ENCODE measurements at places on chromosomes 13 and 19.

- DNase-seq: no peak
Measured at GRCh38 chr13:112572366-112572765, 15.6 kb downstream of the TUBGCP3 start.

GRCh38 chr19:32219881-32220472 is 125.4 kb upstream of the ZNF507 start:
- DNase-seq: no peak

- peak; percentile 99 for DNase-seq
Measured at GRCh38 chr19:55005684-55006488, 32.2 kb downstream of the GP6 start.

DNA sequence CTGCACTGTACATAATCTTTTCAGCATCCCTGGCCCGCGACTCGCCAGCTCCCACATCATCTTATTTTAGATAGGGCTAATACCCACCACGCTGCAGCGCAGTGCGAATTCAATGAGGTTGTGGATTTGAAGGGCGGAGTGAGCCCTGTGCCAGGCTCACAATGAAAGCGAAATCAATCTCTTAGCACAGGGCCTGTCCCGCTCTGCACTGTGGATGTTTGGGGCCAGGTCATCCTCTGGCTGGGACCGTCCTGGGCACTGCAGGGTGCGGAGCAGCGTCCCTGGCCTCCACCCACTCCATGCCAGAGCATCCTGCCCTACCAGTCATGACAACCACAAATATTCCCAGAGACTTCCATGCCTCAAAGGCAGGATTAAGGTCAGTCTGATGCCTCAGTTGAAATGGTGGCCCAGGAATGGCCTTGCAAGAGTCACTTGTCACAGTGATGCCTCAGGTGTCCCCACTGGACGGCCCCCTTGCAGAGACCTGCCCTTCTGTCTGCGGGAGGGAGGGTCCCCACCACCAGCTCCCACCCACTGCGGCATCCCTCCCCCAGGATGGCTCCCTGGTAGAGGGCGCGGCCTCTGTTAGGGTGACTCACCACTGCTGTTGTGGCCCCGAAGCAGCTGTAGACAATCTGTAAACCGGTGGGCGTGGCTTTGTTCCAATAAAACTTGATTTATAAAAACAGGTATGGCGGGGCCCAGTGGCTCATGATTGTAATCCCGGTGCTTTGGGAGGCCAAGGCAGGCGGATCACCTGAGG is 5.6 kb downstream of the UHRF1 start:
- no peak for DNase-seq

DNA sequence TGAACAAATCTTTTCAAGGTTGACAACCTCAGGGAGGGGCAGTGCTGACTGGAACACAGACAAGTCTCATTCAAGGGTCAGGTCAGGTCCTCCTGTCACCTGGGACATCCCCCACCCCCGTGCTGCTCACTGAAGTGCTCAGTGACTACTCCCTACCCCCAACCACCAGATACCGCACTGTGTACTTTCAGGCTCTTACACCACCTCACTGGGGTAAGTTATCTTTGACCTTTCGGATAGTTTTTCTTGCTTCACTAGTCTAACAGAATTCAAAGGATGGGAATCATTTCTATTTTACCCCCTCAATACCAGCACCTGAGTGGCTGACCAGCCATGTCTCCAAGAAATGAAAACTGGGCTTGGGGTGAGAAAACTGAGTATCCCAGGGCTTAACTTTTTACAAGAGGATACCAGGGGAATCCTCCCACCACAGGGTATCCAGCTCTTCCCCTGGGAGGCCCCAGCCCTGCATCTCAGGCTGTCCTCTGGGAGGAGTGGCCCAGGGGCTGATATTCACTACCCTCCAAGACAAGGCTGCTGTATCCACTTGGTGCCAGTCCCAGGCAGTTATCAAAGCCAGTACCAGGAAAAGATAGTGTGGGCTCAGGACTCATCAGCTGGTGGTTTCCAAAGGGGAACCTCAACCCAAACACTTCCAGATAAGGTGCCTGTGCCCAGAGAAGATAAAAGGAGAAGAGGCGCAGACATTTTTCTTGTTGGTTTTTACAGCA is 2.1 kb downstream of the ZNF563 start:
- DNase-seq: no peak

DNA sequence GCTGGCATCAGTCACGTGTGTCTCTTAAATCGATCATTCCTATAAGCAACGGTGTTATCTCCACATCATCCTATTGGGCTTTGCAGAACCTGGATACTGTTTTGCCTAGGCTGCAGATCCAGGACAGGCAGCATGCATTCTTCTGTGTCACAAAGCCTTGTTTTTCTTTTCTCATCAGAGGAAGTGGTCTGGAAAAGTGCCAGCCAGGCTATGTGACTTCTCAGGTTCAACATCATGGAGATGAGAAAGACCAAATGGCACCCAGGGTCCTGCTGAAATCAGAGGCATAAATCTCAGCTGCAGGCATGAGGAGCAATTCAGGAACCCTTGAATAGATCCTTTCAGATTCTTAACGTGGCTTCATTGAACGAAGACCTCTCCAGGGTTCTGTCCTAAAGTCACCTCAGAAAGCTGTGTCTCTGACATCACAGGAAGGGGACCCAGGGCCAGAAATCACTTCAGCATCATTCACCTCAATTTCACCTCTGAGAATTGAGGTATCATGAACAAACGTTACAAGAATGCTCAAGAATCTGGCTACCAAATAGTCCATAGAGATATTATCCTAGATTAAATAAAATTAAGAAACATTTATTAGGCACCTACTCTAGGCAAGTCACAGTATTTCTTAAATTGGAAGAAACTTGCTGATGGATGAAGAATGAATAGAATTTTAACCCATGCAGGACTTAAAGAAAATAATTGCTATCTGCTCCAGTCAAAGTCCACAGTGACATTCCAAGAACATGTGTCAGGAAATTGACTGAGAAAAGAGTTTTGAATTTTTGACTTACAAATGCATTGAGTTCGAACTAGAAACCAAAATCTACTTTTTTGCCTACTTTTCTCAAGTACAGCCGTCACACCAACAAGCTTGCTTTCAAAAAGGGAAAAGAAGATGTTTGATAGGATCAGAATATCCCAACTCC is 124.1 kb downstream of the COG6 start:
- no peak for DNase-seq

DNA sequence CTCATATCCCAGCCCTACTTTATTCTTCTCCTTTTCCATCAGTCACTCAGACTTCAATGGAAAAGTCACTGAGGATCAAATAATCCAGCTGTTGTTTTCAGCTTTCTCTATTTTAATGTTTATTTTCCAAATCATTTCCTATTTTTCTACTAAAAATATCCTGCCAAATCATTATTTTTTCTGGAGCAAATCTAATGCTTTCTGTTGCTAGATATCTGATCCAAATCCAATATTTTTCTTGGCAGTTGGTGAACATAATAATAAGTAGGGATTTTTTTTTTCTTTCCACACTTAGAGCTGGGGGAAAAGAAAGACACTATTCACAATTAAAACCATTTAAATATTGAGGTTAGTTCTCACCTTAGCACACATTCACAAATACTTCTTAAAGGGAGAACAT is 656.1 kb downstream of the DACH1 start:
- DNase-seq: no peak

DNA sequence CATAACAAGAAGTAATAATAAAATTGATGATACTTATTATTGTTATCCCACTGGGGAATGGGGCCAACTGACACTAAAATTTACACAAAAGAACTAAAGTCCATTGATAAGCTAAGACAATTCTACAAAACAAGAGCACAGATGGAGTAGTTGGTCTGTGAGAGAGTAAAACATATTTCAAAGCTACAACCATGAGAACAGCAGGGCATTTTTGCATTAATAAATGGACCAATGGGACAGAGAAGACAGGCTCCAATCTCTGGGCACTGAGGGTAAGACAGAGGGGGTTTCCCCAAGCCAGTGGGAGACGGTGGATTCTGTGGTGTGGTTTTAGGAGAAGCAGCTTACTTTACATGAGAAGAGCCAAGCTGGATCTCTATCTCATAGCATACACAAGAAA is 14.4 kb downstream of the KANK2 start:
- no peak for DNase-seq

GRCh38 chr19:6362351-6362801 is 1.0 kb downstream of the CLPP start:
- no peak for DNase-seq

GRCh38 chr13:25860862-25861261 is 191.0 kb downstream of the SHISA2 start:
- DNase-seq: no peak

GRCh38 chr13:67867206-67867605 is 637.1 kb upstream of the PCDH9 start:
- DNase-seq: no peak

DNA sequence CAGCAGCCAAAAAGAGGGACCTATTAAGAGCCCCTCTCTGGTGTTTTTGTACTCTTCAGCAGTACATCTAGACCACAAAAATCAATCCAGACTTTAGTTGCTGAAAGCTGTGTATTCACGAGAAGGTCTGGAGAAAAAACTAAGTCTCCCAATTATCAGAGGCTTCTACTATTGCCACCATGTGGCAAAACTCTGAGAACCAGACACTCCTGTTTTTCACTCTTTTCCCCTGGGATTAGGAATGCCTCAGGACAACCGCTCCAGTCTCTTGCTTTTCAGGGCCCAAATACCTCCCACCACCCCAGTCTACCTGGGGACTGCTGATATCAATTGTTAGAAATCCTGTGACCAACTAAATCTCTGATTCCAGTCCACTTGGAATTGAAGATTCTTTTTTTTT is 30.1 kb upstream of the OBI1 start:
- DNase-seq: no peak

- DNase-seq: no peak
Measured at GRCh38 chr19:1773184-1773583, 19.9 kb downstream of the ONECUT3 start.

DNA sequence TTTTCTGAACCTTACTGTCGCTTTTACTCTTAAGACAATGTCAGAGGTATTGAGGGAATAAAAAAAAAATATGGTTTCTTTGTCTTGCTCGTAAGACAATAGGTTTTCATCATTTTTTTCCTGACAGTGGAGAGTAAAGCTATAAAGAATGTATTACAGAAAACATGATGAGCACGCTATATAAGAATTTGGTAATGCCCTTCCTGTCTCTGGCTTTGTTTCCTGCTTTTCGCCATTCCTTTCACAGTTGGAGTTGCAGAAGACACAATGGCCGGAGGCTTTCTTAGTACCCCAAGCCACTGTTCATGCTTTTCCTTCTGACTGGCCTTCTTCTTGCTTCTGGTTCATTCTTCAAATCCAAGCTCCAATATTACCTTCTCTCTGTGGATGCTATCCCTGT is 101.0 kb upstream of the DACH1 start:
- no peak for DNase-seq

DNA sequence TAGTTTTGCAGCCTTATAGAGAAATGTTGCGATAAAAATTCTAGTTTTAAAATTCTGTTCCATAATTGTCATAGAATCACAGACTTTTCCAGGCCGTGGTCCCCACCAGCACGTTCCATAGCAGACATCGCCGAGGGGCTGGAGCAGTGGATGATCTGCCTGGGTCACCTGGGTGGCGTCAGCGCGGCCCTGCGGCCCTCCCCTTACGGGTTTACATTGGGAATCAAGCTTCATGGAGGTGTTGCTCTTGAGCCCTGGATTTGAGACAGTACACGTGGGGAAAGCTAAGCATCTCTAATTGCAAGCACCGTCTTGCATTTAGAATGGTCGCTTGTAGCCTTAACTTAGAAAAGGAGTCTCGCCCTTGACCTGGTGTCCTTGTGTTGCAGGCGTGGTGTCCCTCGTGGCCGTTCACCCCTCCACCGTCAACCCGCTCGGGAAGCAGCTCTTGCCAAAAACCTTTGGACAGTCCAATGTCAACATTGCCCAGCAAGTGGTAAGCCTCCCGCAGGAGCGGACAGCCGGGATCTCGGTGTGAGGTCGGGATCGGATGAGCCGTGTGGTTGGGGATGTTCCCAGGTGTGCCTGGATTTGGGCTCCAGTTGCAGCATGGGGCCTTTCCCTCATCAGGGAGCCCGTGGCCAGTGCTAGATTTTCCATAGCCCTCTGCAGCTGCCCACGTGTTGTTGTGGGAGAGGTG is 35.1 kb downstream of the ATP4B start:
- DNase-seq: no peak

GRCh38 chr13:110957181-110957884 is 42.5 kb upstream of the ANKRD10 start:
- DNase-seq: peak; percentile 52

DNA sequence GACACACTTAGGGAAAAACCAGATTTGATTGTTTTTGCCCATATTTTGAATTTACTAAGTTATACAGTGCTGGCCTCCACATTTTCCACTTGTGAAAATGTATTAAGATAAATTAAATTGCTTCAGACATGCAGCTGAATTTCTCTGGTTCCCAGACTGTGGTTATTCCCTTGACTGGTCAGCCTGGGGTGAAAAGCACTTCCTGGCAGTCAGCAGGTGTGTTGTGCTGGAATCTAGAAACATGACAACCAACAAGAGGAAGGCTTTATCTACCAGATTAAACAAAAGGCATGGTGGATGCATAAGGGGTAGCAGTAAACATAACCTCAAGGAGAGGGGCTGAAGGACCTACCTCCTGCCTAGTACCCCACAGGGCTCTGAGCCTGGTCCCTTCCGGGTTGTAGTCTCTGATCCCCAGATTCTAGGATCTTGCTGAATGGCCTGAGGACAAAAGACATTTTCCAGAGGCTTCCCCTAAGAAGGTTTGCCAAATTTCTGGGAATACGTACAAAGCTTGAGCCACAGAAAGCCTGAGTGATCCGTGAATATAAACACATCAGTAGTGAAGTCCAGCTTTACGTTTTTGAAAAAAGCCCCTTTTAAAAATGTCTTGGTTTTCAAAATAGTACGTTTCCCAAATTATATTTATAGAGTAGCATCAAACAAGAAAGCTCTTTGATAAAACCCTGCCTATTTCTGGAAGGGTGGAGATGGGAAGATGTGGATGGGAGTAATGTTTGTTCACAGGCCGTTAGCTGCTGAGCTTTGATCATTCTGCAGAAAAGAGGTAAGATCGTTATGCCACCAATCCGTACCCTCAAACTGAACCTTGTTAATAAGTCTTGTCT is 133.4 kb downstream of the LACC1 start:
- DNase-seq: no peak

DNA sequence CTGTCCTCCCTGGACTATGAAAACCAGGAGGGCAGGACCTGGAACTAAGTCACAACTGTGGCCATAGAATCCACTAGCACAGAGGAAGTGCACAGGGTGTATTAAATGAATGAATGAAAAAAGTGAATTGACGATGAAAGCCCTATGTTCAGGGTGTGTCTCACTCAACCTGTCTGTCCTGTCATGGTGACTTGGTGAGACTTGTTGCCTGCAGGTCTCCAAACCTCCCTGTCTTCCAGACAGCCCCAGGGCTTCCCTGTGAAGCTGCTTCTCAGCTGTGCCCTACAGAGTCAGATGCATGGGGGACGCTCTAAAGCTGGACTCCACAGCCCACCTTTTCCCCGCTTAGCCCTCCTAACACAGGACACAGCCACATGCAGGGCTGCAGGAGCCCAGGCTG is 4.8 kb upstream of the IGFL1 start:
- no peak for DNase-seq

DNA sequence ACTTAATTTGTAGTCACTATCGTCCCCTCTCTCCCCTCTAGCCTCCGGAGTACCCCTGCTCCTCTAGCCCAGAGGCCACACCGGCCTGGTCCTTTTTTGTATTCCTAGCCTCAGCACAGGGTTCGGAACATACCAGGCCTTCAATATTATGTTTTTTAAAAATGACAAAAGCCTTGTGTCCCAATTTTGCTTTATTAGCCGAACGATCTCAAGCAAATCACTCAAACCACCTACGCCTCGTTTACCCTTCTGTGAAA is 463 bp upstream of the POMP start:
- DNase-seq: peak; percentile 56
